Esophagus mucosa (tissue), 1 donor: ENCODE measurements at places on chromosomes 2 and 18.

DNA sequence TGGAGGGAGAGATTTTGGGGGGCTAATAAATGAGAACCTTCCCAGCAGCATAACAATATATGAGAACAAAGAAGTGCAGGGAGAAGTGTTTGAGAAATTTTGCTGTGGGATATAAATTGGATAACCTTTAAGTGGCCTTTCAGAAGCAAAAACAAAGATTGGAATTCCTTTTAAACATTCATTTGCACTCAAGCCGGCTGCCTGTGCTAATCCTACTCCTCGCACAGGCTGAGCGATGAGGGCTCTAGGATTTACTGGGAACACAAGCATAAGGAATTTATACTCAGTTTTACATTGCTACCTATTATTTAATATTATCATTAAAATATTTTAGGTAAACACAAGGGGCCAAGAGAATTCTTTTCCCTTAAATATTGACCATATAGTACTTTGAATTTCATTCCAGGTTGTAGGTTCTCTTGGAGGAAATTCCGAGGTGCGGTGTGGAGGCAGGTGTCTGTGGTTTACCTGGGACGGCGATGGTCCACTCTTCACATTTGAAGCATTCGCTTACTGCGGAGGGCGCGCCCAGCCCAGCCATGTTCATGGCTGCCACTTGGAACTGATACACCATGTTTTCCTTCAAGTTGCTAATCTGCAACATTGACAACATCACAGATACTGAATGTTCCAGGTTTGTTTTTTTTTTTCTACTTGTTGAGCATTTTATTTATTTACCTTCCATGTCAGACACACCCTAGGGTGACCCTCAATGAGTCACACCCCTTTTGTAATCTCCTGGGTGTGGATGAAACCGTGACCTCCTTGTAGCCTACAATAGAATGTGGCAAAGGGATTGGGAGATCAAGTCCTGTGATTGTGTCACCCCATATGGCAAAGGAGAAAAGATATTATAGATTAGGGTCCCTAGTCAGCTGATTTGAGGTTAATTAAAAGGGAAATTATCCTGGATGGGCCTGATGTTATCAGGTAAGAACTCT lies 100.1 kb downstream of the MYOM1 start:
- peak; percentile 77 for ATAC-seq

- ATAC-seq, result peak; percentile 65
Measured at GRCh38 chr2:214713080-214713830, 96.2 kb downstream of the BARD1 start.

DNA sequence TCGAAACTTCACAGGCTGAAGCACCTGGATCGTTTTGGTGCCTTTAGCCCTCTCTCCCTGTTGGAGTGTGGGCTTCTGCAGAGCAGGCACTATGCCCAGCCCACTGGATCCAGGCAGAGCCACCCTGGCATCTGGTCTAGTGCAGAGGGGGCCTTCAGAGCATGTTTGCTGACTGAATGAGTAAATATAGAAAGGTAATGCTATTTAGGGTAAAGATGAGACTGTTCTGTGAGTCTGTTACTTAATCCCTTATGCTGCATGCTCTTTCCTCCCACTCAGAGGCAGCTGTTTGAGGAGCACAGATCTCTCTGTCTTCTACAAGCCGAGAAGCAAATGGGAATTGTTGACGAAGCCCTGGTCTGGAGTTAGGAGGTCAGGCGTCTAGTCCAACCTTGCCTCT lies 130.2 kb downstream of the RGPD3 start:
- ATAC-seq, result no peak

DNA sequence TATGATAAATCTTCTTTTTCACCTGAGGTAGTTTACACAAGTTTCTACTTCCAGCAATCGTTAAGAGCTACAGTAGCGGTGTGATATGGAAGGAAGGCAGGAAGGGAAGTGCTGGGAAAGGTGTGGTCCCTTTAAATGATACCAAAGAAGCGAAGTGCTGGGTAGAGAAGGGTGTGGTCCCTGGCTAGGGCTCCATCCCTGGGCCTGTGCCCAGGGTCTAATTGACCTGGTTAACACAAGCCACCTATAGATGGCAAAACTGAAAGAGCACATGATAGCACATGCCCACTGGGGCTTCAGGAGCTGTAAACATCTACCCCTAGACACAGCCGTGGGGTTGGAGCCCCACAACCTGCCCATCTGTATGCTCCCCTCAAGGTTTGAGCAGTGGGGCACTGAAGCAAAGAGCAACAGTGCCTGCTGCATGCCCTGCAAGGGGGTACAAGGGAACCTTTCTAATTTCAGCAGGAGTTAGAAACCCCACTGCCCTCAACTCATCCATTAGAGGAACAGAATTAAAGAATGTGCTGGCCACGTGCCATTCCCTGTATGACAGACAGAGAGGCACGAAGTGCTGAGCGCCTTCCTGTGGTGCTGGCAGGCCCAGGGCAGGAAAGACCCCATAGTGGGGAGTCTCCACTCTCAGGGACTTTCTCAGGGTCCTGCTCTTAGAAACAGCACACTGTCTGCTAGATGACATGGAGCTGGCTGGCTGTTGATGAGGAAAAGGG lies 153.1 kb upstream of the LMAN1 start:
- peak; percentile 71 for ATAC-seq

DNA sequence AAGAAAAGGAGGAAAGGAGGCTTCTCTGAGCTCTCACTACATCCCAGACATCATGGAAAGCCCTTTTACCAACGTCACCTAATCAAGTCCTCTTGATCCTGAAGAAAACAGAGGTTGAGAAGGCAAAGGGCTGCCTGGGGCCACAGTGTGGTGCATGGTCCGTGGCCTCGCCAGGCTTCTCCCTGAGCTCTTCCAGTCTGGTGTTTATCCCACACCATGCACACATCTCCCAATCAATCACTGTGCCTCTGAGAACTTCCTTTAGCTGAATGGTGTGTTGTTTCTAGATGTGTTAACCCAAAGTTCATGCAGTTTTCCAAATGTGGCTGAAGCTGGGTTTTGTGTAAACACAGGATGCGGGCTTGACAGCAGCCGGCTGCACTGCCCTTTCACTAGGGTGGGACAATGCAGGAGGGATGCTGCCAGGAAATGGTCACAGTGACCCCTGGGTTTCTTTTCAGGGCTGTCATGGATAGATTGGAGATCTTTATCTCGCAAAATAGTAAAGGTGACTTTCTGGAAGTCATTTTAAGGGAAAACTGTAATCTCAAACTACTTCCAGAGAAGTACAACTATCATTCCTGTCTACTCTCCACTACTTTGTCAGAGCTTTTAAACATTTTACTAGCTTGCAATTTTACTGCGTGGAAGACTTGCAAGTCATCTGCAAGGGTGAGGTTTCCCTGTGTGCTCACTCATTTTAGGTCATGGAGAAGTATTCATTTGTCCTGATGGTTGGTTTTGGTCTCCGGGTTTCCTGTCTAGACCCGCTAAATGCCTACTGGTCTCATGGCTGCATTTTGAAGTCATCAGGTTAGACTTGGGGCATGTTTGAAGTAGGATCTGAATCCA lies 54.6 kb downstream of the IL1R2 start:
- peak; percentile 33 for ATAC-seq

DNA sequence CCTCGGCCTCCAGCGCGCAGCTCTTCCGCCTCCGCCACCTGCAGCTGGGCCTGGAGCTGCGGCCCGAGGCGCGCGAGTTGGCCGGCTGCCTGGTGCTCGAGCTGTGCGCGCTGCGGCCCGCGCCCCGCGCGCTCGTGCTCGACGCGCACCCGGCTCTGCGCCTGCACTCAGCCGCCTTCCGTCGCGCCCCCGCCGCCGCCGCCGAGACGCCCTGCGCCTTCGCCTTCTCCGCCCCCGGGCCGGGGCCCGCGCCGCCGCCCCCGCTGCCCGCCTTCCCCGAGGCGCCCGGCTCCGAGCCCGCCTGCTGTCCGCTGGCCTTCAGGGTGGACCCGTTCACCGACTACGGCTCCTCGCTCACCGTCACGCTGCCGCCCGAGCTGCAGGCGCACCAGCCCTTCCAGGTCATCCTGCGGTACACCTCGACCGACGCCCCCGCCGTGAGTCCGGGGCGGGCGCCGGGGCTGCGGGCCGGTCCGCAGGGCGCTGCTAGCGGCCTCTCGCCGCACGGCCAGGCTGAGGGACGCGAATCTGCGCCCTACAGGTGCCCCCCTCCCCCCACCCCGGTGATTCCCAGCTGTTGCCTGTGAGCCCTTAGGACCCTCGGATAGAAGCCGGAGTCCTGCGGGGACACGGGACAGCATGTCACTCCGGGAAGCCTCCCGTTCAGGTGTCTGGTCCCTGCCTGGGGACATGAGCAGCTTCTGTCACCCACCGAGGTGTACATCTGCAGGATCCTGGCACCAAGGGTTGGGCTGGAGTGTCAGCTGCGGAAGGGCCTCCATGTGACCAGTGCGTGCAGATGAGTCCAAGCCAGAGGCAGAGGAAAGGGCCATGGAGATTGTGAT lies 616 bp downstream of the RNPEPL1 start:
- ATAC-seq, result no peak

DNA sequence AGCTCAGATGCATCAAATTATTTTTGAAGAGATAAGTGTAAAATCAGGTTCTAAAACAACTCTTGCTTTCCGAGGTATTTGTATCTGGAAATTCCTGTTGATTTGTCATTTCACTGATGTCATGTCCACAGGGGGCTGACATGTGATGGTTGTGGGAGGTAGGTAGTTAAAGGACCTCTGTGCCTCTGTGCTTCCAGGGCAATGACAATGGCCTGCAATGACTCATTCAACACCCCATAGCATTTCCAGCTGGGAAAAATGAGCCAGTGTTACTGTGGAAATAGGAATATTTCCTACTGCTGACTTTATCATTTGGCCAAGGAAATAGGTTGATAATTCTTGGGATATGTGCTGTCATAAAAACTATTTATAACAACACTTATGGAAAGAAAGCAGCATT lies 86.2 kb upstream of the CCDC195 start:
- ATAC-seq, result no peak

DNA sequence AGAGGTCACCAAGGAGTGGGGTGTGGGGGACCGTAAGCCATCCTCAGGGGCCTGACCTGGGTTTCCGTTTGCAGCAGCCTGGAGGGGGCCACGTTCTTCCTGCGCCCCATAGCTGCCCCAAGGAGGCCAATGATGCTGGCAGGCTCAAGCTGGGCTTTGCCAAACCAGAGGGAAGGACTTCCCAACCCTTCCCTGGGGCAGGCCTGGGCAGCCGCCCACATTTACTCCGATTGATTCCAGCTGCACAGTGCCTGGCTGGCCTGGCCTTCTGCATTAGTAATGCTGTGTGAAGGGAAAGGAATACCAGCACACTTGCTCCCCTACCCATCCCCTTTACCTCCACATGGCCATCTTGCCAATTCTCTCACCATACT lies 360.6 kb upstream of the SLC14A2 start:
- peak; percentile 41 for ATAC-seq

GRCh38 chr2:83305758-83306378 lies 1153.2 kb downstream of the SUCLG1 start:
- ATAC-seq, result no peak

DNA sequence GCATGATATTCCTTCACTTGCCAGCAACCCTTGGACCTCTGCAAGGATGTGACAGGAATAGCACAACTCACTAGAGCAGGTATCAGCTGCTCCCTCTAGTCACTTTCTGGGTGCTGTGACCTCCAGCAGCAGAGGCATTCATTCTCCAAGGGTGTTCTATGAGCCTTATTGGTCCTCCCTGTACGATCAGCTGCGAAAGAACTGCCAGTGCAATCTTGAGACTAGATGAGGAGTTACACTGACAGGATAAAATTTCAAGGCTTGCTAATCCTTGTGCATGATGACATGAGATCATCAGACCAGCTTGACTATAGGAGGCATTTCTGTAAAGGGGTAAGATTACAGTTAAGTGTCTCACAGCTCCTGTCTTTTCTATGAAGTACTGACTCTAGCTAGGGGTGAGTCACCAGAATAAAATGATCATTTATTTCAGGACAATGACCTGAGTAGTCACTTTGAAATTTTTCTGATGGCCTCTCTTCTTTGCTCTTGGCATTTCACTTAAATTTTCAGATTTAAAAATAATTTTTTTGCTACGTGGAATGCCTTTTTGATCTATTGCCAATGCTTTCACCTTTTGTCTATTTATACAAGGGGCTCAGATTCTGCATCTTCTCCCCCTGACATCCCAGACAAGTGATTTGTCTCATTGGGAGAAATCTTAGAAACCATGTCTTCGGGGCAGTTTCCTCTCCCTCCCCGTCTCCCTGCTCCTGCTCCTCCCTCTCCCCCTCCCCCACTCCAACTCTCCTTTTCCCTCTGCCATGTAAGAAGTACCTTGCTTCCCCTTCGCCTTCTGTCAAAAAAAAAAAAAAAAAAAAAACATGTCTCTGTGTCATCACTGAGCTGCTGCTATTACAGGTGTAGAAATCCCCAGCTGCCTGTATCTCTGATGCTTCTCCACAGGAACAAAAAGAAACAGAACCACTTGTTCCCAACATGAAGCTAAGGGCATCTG lies 49.2 kb upstream of the FRZB start:
- peak; percentile 82 for ATAC-seq

DNA sequence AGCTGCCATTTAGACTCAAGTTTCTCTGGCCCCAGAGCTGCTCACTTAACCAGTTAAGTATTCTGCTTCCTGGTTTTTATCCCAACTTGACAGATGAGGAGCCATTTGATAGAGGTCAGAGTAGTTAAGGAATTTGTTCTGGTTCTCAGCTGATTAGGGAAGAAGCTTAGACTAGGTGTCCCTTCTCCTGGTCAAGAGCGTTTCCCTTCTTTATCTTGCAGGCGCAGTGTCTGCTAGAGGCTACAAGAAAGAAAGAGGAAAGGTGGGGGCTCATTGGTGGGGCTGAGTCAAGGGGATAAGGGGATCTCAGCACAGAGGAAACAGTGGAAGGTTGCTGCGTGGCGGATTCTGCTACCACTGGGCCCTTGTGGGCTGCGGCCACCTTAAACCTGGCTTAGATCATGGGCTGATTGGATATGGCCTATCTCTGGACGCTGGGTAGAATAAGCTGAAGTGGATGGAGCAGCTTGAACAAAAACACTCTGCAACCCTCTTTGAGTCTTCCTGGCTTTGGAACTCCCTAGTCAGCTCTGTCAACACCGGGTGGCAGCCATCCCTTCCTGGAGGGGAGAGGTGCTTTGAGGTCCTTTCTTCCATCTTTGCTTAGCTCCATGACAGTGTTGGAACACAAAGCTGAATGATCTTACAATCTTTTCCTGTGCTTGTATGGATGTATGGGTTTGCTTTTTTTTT lies 70.8 kb downstream of the QPCT start:
- ATAC-seq, result no peak

GRCh38 chr2:184413221-184413620 lies 185.1 kb upstream of the ZNF804A start:
- no peak for ATAC-seq
